GM19239 (cell line): ENCODE measurements at places on chromosomes 7 and 10.

- no peak for DNase-seq
These were observed 10.9 kb downstream of the PDZD8 start for GRCh38 chr10:117364110-117364960.

GRCh38 chr10:123993534-123994416, 99.6 kb downstream of the CHST15 start:
- no peak for DNase-seq

GRCh38 chr10:25797888-25798429, 136.1 kb upstream of the MYO3A start:
- DNase-seq, result no peak

DNA sequence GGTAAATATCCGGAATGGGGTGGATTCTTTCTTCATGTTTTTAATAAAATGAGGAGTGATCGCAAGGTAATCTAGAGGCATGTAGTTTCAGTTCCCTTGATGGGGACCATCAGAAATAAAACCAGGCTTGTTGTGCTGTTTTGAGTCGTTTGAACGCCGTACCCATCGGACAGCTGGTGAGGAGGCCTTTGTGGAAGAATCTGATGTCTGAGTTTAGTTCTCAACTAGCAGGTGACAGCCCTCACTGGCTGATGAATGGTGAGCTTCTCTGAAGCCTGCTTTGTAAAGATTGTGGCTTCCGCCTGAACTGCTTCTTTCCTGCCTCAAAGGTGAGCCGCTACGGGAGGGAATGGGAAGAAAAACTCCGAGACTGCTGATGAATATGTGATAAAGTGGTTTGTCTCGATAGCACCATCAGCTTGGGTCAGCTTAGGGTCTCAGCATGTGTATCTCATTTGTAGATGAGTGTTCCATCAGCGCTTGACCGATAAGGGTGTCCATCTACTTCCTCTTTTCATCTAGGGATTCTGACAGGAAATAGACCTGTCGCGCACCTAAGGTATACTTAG, 977 bp downstream of the TMEM248 start:
- DNase-seq, result no peak

GRCh38 chr7:55366461-55367070, 1.4 kb downstream of the LANCL2 start:
- DNase-seq, result no peak

DNA sequence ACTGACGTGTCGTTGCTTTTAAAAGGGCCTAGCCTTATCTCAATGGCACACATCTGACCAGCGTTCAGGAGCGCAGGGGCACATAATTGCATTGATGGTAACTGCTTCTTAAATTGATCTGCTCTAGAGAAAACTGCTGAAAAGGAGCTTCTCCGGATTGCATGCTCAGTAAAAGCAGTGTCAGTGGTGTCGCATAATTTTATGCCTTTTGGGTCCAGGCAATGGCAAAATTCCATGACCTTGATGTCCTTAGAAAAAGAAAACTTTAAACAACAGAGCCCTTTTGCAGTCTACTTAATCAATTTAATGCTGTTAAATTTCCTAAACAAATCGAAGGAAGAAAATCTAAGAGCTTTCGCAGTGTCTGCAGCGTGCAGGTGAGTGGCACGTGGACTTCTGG, 75.7 kb downstream of the PTPRE start:
- DNase-seq, result no peak

- peak; percentile 91 for DNase-seq
These were observed 2.2 kb downstream of the CRTAC1 start for GRCh38 chr10:98028168-98028770.
